T-helper 17 cell (primary cell): ENCODE measurements at places on chromosomes 4 and X. TPM values are rescaled to one million over a fixed set of nuclear protein-coding genes. Genes with fewer than 3 reads are reported as not detected.

FAM199X gene
- total RNA-seq, result 15.0 TPM

NXT2 gene
- total RNA-seq, result 5.1 TPM

STAP1 gene
- total RNA-seq, result 0.50 TPM

CFAP47 gene
- total RNA-seq, result not detected

HSD17B11 gene
- total RNA-seq, result 27.7 TPM

ZNF185 gene
- total RNA-seq, result 2.7 TPM

PRPS1 gene
- total RNA-seq, result 69.1 TPM

ASB12 gene
- total RNA-seq, result 0.22 TPM

SSX2 gene
- total RNA-seq, result not detected

DNA sequence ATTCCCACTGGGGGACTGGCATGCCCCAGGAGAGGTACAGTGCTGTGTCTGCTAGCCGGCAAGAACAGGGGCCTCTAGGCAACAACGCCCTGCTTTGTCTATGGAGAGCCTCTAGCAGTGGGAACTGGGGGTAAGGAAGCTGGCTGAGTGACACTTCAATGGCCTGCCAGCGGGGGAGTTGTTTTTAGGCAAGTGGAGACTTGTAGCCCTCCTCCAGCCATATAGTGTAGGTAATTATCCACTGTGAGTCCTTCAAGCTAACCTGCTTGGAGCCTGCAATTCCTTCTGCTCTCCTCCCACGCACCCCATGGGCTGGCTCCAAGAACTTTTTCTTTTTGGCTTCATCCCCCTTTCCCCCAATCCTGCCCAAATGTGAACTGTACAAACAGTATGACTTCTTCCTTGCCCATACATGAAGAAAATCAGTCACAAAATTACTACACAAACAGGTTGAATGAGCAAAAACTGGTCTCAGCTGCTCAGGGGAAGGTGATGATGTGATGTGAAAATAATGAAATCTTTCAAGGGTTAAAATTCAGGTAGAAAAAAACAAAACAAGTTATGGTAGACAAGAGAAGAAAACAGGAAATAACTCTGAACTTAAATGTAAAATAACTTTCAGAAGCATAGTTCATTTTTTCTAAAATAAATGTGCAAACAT lies 33.1 kb downstream of the LEF1 start:
- no peak for DNase-seq

DNA sequence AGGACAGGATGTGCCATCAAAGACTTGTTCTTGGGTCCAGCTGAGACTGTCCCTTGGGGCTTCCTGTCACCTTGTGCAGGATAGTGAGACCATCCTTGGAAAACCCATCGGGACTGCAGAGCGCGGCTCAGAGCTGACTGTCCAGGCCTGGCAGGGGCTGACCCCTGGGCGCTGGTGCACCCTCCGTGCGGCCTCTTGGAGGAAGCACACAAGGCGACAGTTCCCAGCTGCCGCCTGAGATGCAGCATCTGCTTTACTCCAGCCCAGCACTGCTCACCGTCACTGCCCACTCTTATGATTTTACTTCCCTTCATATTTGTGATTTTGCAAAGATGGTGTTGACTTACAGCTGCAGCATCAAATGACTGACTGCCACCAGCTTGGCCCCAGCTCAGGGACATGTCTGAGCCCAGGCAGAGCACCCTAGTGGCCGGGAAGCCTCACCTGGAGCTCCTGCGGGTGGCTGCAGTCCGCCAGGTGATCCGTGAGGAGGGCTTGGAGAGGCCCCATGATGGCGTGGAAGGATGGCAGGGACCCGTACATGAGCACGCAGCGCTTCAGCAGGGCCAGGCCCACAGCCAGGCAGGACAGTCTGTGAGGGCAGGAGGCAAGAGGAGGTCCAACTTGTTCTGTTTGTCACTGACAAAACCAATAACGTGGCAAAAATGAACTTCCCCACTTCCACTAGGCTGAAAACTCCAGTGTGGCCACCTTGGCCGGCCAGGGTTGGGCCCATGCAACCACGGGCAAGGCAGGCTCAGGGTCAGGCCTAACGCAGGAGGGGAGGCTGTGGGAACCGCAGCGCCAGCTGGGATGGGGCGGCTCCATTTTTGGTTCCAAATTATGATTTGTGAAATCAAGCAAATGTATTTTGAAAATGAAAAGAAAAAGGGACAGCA lies 21.8 kb downstream of the NOP14 start:
- no peak for DNase-seq

- DNase-seq, result no peak
These were observed 7.6 kb downstream of the ENPEP start for GRCh38 chr4:110483516-110483915.

DNA sequence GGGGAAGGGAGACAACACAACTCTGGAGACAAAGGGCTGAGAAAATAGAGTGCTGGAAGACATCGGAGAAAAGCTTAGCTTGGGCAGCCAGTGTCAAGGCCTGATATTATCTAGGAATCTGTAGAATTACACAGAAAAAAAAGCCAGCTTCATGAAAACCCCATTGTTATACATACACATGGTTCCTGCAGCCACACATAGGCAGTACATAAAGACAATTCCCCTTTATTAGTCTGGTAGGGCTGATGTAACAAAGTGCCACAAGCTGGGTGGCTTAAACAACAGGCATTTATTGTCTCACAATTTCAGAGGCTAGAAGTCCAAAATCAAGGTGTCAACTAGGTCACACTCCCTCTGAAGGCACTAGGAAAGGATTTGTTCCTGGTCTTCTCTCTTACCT lies 503.5 kb downstream of the MID1IP1 start:
- DNase-seq, result no peak

GRCh38 chr4:118798658-118799057 lies 37.3 kb downstream of the SEC24D start:
- DNase-seq, result no peak

- no peak for DNase-seq
These were observed 27.6 kb upstream of the DCHS2 start for GRCh38 chr4:154519214-154519613.

- DNase-seq, result no peak
These were observed 32.7 kb upstream of the GLRA2 start for GRCh38 chrX:14496674-14497073.

DNA sequence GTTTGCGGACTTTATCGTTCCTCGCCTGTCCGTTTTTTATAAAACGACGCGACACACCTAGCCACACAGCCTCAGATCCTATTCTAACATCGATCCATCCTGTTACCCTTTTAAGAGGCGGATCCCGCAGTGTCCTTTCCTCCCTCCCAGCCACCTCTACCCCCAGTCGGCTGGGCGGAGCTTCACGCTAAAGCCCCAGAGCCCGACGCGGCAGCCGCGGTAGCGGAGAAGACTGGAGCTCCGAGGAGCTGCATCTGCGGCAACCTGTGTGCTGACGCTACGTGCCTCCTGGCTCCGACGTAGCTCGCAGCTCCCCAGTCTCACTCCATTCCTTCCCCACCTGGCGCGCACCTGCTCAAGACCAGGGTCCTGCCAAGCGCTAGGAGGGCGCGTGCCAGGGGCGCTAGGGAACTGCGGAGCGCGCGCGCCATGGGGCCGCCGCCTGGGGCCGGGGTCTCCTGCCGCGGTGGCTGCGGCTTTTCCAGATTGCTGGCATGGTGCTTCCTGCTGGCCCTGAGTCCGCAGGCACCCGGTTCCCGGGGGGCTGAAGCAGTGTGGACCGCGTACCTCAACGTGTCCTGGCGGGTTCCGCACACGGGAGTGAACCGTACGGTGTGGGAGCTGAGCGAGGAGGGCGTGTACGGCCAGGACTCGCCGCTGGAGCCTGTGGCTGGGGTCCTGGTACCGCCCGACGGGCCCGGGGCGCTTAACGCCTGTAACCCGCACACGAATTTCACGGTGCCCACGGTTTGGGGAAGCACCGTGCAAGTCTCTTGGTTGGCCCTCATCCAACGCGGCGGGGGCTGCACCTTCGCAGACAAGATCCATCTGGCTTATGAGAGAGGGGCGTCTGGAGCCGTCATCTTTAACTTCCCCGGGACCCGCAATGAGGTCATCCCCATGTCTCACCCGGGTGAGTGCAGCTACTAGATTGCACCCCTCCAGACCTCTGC lies at the start of gene RNF128:
Gene RNF128, plus strand, starts transcription at position 217 of the 953 bp plus-strand sequence. Its CDS starts 213 bp downstream, at position 430.
- DNase-seq, result no peak

DNA sequence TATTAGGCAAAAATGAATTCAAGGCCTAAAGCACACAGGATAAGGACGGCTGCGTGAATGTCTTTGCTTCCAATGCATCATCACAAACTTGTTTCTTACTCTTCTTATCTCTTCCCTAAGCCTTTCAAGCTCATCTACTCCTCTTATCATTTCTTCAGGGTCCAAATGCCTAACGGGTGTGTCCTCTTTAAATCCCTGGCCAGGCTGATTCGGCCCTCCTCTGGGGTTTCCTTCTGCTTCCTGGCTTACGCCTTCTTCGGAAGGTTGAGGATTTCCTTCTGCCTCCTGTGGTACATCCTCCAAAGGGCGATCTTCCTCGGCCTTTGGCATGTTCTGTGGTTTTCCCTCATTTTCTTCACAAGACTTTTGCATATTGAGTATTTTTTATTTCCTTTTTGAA lies 1.3 kb downstream of the TCEAL8 start:
- no peak for DNase-seq

DNA sequence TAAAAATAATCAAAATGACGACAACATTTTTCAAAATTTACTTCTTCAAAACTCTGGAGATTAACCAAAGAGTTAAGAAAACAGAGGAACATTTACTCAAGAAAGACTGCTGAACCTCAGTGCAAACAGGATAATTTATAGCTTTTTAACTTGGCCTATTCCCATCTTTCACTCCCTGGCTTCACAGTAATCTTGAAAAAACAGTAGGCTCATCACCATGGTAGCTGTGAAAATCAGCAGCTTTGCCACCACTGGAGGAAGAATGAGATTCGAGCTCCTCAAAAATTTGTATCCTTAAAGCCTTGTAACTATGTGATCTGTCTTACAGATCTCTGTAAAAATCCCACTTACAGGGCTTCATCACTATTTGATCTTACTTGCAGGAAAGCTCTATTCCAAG lies 447.7 kb upstream of the CTSO start:
- DNase-seq, result no peak

DNA sequence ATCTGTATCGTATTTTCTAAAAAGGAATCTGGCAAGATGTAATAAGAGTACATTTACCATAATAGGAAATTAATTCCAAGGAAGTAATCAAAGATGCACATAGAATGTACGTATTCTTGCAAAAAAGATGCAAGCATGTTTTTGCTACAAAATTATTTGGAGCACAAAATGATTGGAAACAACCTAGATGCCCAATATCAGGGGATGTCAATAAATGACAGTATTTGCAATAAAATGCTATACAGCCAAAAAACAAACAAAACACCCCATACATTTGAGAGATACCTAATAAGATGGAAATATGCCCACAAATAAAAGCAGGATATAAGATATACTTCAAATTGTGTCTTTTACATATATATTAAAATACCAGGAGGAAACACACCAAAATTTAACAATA lies 29.3 kb upstream of the MAML3 start:
- no peak for DNase-seq

GRCh38 chr4:173528378-173529321 lies 1.4 kb downstream of the HAND2 start:
- DNase-seq, result no peak

DNA sequence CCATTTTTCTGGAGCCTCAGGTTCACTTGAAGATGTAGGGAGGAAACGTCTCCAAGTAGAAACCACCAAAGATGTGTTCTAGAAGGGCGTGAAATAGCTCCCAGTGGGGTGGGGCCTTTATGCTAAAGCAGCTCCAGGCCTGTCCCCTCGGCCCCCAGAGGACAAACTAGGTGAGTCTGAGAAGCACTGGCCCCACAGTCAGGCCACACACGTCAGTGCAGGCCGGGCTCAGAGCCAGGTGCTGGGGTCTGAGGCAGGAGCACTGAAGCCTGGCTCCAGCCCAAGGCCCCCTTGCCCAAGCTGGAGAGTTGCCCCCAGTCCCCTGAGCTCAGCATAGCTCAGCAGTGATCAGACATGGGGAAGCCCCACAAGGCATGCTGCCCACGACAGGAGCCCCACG lies 95.4 kb upstream of the PSAPL1 start:
- no peak for DNase-seq

- no peak for DNase-seq
These were observed 7.4 kb upstream of the UBA1 start for GRCh38 chrX:47186096-47186740.

- DNase-seq, result no peak
These were observed 209.7 kb downstream of the ARHGAP24 start for GRCh38 chr4:85684676-85685075.

GRCh38 chr4:7608046-7608445 lies 173.3 kb upstream of the PSAPL1 start:
- DNase-seq, result no peak

GRCh38 chr4:5188130-5188529 lies 136.8 kb downstream of the STK32B start:
- no peak for DNase-seq

DNA sequence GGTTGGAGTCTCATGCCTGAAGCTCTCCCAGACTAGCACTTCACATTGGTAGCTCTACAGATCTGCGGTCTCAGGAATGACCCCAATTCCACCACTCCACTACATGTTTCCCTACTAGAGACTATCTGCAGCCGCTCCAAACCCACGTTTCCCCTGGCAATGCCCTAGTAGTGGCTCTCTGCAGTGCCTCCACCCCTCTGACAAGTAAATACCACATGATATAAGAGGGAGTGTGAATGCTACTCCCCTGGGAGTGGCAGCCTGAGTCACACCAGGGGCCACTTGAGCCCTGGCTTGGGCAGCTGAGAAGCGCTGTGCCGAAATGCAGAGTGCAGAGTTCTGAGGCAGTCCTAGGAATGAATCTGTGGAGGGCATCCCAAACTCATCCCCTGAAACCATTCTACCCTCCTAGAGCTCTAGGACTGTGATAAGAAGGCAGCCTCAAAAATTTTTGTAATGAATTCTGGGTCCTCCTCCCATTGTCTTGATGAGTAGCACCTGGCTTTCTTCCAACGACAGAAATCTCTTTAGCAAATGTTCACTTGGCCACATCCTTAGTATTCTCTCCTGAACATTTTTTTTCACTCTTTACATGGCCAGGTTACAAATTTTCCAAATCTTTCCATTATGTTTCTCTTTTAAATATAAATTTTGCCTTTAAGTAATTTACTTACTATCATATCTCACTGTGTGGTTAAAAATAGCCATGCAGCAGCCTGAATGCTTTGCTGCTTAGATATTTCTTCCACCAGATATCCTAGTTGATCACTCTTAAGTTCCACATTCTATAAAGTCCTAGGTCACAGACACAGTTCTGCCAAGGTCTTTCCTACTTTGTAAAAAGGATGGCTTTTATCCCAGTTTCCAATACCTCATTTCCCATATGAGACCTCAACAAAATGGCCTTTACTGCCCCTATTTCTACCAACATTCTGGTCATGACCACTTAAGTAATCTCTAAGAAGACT lies 160.2 kb upstream of the CPEB2 start:
- no peak for DNase-seq
